GM19239 (cell line): ENCODE measurements at places on chromosomes 13 and 19.

GRCh38 chr13:36069881-36070366 is 61.3 kb downstream of the DCLK1 start:
- DNase-seq: no peak

DNA sequence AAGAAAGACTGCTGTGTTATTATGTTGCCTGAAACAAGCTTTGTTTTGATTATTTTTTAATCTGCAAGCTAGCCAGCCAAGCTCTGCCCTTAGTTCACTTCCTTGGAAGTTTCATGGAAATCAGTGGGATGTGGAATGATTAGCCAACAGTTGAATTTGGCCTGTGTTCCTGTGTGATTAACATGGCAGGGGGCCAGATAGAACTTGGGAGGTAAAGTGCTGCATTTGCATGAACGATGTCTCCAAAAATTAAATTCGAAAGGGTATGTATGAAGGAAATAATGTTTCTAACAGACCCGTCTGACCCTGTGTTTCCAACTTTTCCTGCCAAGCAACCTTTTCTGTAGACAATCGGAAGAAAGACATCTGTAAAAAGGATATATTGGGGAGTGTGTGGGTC is 32.2 kb downstream of the UFM1 start:
- DNase-seq: no peak

- peak; percentile 84 for DNase-seq
Observed at GRCh38 chr13:30114571-30115256, 192.6 kb downstream of the KATNAL1 start.

- no peak for DNase-seq
Observed at GRCh38 chr19:45515081-45515624, 7.9 kb downstream of the VASP start.

- DNase-seq: peak; percentile 100
Observed at GRCh38 chr19:1825909-1826556, 14.0 kb upstream of the ATP8B3 start.

- DNase-seq: no peak
Observed at GRCh38 chr13:113649212-113649611, 8.8 kb downstream of the ATP4B start.

GRCh38 chr13:111598747-111599146 is 278.3 kb downstream of the TEX29 start:
- no peak for DNase-seq
